ENCODE measurements at places on chromosomes 16 and 17.

- DNase-seq, result no peak
These were observed 8.8 kb upstream of the USP43 start for GRCh38 chr17:9636501-9636900.

- DNase-seq, result no peak
These were observed 50.8 kb downstream of the MYO1D start for GRCh38 chr17:32826076-32826475.

DNA sequence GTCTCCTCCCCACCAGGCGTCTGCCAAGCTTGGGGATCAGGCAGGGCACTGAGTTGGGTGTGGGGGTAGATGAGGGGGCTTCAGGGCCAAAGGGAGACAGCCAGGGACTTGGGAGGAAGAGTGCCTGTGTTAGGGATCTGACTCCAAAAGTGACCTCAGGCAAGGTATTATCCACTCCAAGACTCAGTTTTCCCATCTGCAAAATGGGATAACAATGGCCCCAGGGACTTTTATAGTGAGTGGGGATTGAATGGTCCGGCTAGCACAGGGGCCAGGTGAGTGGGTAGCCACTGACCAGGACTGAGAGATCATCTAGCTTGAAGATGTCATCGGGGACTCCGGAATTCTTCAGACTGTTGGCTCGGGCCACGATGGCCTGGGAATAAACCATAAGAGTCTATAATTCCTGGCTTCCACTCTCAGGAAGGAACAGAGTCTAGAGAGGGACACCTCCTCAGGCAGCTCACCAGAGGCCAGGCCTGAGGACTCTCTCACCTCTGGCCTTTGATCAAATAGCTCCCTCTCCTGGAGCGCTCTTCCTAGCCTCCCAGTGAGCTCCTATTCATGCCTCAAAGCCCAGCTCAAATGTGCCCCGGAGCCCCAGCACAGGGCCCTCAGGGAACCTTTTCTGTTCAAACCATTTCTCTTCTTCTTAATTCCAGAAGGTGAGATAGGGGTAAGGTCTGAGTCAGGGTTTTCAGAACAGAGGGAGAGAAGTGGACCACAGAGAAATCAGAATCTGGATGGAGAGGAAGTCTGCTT is 3.5 kb downstream of the FLII start:
- DNase-seq, result no peak

DNA sequence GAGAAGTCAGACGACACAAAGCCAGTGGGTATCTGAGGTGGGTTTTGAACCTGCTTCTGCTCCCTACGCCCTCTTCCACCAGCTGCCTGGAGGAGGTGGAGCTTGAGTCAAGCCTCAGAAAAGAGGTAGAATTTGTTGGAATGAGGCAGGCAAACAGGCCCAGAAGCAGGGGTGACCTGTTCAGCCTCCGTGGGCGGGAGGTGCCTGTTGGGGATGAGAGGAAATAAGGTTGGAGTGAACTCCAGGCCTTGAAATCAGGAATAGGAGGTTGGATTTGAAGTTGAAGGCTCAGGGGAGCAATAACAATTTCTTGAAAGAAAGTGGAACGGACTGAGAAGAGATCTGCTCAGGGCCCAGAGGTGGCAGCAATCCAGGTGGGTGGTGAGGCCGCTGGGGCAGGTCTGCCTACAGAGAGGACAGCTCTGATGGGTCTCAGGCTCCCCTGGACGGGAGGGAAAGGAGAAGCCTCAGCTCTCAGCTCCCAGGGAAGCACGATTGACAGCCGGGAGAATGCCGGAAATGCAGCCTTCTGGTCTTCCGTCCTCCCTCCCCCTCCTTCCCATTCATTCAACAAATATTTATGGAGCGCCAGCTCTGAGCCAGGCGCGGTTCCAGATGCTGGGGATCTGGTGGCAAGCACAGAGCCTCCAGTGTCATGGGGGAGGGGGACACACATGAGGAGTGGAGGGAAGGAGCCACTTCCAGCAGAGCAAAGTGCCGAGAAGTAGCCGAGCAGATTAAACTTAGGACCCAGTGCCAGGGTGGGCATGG is 61.9 kb upstream of the CIBAR2 start:
- DNase-seq, result no peak

Measured in activated CD4-positive, alpha-beta T cell treated with anti-CD3 and anti-CD28 coated beads, Interleukin-2, amount 50 U/mL, for 4 hours (primary cell).